ENCODE measurements at places on chromosomes 7 and 10.

DNA sequence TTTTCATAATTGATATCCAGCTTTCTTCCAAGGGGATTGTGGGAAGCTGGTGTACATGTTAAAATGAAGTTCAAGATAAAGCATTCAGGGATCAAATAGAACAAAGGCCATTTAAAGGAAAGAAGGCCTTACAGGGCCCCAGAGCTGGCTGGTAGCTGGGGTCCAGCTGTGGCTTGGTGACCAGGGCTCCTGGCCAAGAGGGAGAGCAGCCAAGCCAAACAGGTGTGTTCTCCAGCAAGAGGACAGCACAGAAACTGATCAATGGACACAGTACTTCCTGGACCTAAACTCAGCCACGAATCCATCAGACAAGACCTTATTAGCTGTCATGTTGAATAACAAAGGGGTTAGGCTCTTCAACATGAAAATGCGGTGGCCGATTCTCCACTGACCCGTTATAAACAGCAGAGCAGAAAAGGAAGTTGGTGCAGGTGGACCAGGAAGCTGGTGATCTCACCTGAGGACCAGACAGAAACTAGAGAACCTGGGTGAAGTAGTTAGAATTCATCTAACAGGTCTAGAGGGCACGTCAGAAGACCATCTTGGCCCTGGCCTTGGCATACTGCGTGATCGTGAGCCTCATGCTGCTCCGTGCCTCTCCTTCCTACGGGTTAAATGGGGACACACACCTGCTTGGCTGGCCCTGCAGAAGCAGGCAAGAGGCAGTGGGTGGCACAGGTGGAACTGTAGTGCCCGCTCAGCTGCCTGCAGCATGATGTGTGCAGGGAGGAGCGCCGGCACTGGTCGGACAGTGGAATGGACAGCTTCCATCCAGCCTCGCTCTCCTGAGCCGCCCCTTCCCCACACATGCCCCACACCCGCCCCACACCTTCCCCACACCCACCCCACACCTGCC is 53.8 kb downstream of the PARP12 start:
- DNase-seq, result no peak

- DNase-seq, result no peak
Observed at GRCh38 chr10:85284778-85285770, 956.7 kb downstream of the CCSER2 start.

- DNase-seq, result no peak
Observed at GRCh38 chr10:173741-174140, 38.5 kb downstream of the ZMYND11 start.

DNA sequence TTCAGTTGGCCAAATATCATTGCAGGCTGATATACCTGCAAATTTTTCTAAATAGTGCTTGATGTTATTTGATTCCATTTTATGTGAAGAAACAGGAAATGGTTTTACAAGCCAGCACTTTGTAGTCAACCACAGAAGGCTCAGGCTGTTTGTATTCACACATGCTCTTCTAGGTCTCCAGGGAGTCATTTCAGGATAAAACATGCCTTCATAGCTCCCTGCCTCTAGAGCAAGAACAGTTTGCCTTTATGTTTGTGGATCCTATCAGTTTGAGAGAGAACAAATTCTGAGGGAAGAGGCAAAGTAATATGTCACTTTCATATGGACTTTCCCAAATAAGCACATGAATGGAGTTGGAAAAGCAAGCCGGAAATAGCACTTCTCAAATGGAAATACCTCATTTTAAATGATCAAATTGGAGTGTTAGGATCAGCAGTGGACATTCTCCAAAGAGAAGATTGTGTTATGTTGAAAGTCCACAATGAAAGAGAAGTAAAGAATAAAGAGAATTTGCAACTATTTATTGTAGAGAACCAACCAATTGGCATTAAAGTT is 277.6 kb downstream of the KCND2 start:
- peak; percentile 94 for DNase-seq

GRCh38 chr7:28157831-28158416 is 22.7 kb downstream of the JAZF1 start:
- DNase-seq, result no peak

DNA sequence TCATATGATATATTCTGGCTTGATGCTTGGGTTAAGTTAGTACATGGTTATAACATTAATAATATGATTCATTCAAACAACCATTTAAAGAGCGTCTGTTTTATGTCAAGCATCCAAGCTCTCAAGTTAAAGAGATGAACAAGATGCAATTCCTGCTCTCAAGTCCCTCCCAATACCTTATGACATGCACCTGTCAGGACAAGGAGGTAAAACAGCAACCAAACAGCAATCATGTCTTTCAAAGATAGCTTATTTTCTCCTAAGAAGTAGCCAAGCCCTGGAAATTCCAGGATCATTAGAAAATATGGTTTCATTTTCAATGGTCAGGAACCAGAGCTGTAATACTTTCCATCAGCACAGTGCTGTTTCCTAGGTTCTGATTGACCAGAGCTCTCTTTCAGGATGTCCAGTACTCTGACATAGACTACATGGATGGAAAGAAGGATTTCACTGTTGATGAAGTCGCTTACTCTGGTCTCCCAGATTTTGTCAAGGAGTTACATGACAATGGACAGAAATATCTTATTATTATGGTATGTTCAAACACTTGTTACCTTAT is 29.0 kb downstream of the MGAM2 start:
- no peak for DNase-seq

- DNase-seq, result no peak
Observed at GRCh38 chr10:70354100-70354499, 28.3 kb downstream of the LRRC20 start.

DNA sequence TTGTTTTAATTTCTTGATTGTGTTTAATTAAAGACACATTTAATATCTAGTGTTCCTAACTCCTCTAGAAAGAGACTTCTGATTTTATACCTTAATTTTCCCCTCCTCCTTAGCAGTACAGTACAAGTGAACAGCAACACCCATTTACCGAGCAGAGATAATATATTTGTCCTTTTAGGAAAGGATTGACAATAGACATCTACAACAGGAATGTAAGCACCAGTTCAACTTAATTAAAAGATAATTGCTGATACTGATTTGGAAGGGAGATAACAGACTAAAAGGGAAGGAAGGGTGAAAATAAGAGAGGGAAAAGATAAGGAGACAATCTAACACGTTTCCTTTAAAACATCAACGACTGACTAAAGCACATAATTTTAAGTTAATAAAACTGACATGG is 119.3 kb downstream of the SRPK2 start:
- no peak for DNase-seq

GRCh38 chr10:55668326-55668922 is 692.6 kb downstream of the ZWINT start:
- peak; percentile 0 for DNase-seq

GRCh38 chr7:25476863-25477499 is 248.7 kb upstream of the NPVF start:
- DNase-seq, result no peak

DNA sequence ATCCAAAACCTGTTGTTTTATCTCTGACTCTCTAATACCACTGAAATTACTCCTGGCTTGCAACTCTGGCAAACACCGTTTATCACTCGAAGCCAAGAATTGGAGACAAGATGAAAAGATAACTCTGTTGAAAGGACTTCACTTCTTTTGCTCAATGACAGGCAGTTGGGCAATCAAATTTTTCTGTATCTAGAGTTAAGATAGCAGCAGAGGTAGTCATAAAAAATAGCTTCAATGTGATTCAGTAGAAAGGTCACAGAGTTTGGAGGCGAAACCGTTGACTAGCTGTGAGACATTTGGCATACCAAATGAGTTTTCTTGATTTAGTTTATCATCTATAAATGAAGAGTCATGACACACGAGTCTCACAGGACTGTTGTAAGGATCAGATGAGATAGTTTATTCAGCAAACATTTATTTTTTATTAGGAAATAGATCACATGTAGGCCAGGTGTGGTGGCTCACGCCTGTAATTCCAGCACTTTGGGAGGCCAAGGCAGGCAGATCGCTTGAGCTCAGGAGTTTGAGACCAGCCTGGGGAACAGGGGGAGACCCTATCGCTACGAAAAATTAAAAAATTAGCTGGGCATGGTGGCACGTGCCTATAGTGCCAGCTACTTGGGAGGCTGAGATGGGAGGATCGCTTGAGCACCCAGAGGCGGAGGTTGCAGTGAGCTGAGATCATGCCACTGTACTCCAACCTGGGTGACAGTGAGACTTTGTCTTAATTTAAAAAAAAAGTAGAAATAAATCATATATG is 23.6 kb downstream of the AKR1B1 start:
- DNase-seq, result no peak

DNA sequence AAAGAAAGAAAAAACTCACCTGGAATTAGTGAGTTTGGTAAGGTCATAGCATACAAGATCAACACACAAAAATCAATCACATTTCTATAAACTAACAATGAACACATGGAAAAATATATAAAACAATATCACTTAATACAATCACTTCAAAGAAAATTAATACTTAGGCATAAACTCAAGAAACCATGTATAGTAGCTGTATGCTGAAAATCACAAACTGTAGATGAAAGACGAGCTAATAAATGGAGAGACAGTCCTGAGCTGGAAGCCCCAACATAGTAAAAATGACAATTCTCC is 113.8 kb upstream of the RHEB start:
- no peak for DNase-seq

DNA sequence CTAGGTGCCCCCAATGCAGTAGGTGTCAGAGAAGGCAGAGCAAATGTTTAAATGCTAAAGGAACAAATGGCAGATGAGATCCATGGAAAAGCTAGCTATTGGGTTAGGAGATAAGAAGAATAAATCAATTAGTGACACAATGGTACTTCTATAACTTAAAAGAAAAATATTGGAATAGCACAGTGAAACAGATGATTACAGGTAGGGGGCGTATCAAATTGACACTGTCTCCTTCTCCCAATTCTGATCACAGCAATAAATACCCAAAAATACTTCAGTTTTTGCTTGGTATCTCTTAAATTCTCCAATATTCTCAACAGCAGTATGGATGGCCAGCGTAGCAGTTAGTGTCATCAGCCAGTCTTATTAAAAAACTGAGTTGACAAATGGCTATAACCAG is 5.2 kb downstream of the FRA10AC1 start:
- DNase-seq, result no peak

DNA sequence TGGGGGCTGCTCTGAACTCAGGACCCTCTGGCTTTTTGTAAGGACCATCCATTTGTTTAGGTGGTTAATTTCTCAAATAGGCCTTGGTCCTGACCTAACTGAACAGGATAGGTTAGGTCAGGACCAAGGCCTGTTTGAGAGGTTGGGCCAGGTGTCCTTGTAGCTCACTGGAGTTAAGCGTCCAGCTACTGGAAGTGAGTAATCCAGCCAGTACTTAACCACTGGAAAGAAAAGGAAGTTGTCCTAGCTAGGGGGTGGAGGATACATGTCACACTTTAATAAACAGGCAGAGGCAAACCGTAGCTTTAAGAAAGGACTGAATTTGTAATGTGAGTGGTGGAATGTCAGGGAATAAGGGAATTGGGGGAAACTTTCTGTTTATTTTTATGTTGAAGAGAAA is 96.0 kb downstream of the GPR85 start:
- no peak for DNase-seq

DNA sequence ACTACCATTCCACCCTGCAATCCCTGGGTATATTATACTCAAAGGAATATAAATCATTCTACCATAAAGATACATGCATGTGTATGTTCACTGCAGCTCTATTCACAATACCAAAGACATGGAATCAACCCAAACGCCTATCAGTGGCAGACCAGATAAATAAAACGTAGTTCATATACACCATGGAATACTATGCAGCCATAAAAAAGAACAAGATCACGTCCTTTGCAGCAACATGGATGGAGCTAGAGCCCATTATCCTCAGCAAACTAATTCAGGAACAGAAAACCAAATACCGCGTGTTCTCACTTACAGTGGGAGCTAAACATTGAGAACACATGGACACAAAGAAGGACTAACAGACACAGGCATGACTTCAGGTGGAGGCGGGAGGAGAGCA is 138.3 kb downstream of the DYNC2I1 start:
- no peak for DNase-seq

- DNase-seq, result peak; percentile 52
Observed at GRCh38 chr10:79400146-79401004, 45.0 kb downstream of the ZCCHC24 start.

DNA sequence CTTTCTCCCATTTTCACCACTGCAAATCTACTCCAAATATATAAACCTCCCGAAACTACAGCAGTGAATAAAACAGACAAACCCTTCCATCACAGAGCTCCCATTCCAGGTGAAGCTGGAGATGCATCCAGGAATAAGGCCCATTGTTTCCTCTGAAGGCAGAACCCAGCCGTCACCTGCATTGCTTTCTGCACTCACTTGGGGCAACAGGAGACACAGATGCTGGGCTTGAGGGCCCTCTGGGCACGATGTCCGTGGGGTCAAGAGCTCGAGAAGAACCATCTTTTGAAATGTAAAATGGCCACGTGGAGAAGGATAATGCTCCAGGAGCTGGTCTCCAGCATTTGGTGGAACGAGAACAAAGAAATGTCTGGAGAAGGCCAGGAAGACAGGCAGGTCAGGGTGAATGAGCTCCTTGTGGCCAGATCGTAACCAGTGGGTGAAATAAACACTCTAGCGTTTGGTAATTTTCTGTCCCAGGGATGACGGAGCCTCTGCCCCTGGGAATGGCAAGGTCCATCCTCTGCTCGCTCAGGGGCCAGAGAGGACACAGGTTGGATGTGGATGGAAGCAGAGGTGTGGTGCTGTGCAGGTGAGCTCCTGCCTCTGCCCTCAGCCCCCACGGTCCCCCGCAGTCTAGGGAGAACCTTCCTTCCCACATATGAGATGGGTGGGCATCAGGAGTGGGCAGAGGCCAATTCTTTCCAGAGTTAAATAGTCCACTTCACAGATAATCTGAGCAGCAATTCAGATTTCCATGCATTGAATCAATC is 556.1 kb downstream of the DNAJB6 start:
- DNase-seq, result no peak

DNA sequence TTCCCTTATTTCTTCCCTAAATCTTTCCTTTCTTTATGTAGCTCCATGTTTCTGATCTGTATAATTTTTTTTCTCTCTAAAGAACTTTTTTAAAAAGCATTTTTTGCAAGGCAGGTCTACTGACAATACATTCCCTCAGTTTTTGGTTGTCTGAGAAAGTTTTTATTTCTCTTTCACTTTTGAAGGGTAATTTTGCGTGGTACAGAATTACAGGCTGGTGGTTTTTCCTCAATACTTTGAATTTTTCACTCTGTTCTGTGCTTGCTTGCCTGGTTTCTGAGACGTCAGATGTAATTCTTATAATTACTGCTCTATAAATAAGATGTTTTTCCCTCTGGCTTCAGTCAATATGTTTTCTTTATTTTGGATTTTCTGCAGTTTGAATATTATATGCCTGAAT is 205.4 kb upstream of the VSTM2A start:
- DNase-seq, result no peak

All from COLO829 (cell line).